ENCODE measurements at places on chromosomes 7 and 10.

- no peak for DNase-seq
Observed at GRCh38 chr10:14971867-14972448, 12.8 kb downstream of the MEIG1 start.

- DNase-seq = no peak
Observed at GRCh38 chr7:39336442-39336841, 229.8 kb upstream of the YAE1 start.

DNA sequence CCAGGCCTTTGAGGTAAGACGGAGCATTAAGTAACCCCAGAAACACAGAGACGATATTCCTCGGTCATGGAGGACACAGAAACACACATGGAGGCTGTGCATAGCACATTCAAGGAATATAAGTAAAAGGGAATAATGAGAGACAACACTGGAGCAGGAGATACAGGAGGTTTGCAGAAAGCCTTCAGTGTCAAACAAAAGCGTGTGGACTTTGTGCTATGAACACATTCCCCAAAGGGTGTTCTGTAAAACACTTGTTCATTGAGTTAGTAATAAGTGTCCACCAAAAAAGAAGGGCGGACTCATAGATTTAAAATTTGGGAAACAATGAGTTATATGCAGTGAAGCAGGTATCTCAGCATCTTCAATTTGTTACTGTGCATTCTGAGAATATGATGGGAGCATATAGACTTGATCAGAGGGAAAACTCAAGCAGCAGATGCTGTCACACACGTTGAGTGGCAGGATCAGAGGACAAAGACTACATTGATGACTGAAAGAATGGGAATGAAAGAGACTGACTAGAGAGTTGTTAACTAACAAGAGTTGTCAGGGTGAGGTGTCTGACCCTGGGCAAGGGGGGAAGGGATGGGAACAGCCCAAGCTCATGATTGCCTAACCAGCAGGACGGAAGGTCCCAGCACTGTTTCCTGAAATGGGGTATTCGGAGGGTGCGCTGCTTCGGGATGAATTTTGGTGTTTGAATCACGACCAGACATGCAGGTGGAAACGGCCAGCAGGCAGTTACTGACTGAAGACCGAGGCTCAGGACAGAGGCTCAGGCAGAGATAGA, 85.2 kb upstream of the VIPR2 start:
- DNase-seq = no peak

- DNase-seq = no peak
Observed at GRCh38 chr10:80861882-80862281, 324.2 kb downstream of the SH2D4B start.

- no peak for DNase-seq
Observed at GRCh38 chr7:116734710-116735109, 62.7 kb downstream of the MET start.

DNA sequence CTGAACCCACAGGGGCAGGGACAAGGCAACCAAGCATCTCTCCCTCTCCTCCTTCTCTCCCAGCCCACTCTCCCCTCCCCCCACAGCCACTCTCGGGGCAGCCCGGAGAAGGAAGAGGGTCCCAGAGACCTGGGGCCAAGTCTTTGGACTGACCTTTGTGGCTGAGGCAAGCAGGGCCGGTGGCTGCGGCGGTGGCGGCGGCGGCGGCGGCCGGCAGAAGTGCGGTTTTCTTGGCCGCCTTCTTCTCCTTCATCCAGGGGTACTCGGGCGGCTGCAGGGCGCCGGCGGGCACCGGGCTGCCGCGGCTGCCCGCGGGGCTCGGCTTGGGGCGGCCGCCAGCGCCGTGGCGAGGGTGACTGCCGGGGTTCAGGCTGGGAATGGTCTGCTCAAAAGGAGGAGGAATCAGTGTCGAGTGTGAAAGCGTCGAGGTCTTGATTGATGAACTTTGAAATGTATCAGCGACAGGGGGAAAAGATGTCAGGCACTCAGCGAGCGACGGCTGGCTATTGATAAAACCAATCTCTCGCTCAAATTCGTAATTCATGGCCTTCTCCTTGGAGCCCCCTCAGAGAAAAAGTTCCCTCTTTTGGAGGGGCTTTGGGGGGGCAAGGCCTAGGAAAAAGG, 414 bp downstream of the HOXA2 start:
- no peak for DNase-seq

GRCh38 chr7:158257516-158258410, 329.9 kb downstream of the PTPRN2 start:
- DNase-seq = no peak

DNA sequence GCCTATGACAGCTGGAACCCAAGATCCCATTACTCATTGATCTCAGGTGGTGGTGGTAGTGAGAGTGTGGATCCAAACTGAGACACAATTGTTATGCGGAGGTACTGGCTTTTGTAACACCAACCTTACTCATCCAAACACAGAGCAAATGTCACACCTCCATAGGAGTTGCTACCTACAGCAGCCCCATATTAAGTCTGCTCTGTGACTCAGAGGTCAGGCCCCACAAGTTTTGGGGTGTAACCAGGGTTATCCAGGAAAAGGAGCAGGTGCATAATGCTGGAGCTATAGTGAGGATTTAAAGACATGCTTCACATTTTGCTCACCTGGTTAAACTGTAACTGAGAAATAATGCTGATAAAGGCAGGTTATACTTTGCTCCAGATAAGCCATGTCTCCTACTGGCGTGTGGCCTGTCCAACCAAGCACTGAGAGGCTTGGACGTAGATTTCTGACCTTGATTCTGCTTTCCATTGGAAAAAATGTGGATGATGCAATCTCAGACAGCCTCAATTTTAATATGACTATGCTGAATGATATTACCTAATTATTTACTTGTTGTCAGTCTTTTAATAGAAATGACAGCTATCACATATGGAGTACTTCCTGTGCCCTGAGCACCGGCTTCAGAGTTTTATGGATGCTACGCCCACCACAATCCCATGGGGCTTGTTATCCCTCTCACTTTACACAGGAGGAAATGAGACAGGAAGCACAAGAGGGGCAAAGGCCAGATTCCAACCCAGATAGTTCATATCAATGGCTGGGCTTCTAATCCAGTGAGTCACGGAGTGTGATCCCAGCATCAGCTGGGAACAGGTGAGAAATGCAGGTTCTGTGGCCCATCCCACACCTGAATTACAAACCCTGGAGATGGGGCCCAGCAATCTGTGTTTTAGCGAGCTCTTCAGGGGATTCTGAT, 181.3 kb downstream of the CHN2 start:
- no peak for DNase-seq

GRCh38 chr7:21641546-21641945, 98.7 kb downstream of the DNAH11 start:
- no peak for DNase-seq

DNA sequence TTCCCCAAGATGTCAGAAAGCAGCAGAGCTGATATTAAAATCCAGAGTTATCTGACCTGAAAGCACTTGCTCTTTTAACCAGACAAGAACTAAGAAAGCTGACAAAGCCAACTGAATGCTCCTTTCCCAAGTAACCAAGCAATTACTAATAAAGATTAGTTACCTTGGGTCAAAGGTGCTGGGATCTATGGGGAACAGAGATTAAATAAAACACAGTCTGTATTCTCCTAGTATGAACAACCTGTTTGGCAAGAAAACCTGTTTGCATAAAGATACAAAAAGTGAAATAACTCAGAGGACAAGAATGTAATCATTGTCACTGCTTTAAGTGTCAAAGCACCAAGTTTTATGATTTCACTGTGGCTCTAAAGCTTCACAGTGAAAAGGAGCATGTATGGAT, 35.7 kb downstream of the ITPRID1 start:
- no peak for DNase-seq

- DNase-seq = no peak
Observed at GRCh38 chr10:95501203-95502094, 59.7 kb downstream of the SORBS1 start.

- no peak for DNase-seq
Observed at GRCh38 chr7:44145969-44146911, 5.1 kb upstream of the MYL7 start.

DNA sequence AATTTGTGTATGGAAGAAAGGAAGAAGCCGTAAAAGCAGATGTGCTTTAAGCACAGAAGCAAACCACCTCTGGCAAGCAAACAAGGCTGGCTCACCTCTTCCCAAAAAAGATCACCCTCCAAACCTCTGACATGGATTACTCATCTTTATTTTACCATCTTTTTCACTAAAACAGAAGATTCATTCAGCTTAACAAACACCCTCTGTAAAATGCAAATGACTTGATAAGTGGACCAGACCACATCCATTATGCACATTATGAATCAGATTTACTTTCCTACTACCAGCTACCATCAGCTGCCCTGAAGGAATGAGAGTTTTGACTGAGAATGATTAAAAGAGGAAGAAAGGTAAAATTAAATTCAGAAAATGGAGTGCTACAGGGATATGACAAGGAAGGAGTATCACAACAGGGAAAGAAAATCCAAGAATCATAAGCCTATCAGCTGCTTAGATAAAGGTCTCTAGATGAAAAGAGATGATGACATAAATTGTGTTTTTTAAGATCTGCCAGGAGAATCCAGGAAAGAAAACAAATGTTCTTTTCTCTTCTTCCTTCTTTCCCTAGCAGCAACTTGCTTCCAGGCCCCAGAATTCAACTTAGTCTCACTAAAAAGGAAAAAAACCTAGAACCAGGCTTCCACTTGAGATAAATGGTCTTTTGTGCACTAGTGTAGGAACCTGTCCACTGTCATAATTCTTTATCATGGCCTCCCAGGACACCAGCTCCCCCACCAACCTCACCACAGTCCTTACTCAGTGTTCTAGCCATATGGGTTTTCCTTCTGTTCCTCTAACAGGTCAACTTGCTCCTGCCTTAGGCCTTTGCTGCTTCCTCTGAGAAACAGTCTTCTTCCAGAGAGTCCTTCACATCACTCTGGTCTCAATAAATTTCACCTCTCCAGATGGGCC, 47.4 kb downstream of the JAZF1 start:
- no peak for DNase-seq

DNA sequence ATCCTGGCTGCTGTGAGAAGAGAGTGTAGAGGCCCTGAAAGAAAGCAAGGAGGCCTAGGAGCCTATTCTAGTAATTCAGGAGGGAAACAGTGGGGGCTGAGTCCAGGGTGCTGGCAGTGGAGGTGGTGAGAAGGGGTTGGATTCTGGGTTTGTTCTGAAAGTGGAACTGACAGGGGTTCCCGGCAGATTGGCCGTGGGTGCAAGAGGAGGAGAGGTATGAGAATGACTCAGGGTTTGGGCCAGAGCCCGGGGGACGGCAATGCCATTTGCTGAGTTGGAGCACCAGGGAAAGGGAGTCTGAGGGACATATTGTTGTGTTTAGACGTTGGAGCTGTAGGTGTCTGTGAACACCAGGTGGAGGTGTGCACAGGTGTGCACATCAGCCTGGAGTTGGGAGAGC, 38.5 kb downstream of the NPTX2 start:
- no peak for DNase-seq

DNA sequence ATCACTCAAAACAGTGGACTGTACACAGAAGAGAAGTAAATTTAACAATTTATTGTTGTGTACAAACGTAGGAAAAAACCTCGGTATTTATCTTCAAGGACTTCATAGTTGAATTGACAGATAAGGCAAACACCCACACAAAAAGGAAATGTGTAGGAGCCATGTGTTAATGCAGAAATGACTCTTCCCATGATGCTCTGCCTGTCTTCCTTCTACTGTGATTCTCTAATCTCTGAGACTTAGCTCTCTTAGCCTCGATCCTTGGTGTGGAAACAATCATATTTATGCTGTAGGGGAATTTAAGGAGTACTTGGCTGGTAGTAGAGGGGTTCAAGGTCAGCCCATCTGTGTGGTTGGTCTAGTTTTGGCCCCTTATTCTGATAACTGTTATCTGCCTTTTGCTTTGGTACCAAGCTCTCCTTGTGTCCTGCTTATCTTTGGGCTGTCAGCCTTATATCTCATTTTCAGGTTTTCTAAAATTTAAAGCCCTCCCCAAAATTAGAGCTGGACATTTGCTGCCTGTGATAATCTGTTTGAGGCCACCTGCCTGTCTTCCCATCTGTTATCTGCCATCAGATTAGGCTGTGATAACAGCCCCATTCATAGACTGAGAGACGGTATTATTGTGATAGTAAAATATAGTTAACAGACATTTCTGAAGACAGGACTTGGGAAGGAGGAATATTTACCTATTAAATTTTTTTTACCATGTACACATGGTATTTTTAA, 81.7 kb downstream of the GPR85 start:
- DNase-seq = no peak

DNA sequence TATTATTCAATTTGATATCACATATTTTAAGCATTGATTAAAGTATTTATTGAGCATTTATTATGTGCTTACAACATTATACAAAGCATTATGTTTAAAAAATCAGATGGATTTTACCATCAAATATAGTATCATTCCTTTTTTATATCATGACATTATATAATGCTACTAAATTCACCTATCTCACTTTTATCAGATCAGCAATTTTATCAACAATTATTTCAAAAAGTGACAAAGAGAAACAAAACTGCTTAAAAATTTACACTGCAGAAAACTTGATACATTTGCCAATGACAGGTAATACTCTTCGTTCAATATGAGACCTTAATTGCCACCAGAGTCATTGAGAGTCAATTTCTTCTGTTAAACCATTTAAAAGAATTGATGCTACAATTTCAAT, 82.0 kb downstream of the CHCHD3 start:
- DNase-seq = no peak

GRCh38 chr10:62016623-62017490, 115.4 kb downstream of the ARID5B start:
- no peak for DNase-seq

GRCh38 chr10:21473135-21473534, 52.3 kb downstream of the SKIDA1 start:
- no peak for DNase-seq

All from NCI-H1092 treated with DMSO at 0.1 percent for 48 hours (cell line).